ENCODE measurements at places on chromosomes 1 and 21. TPM values are rescaled to one million over a fixed set of nuclear protein-coding genes. Genes with fewer than 3 reads are reported as not detected.

NAV1 gene
- 2.2 TPM for total RNA-seq

ERVH48-1 gene
- total RNA-seq: 0.59 TPM

CFHR1 gene
- total RNA-seq: not detected

TRIM58 gene
- total RNA-seq: 0.61 TPM

AGPAT3 gene
- 124 TPM for total RNA-seq

C8B gene
- total RNA-seq: not detected

BMP8B gene
- 0.12 TPM for total RNA-seq

IQGAP3 gene
- 11.6 TPM for total RNA-seq

SLC16A1 gene
- total RNA-seq: 48.8 TPM

SYT6 gene
- total RNA-seq: not detected

MAN1C1 gene
- 9.4 TPM for total RNA-seq

DSCAM gene
- not detected for total RNA-seq

SLC39A1 gene
- total RNA-seq: 65.1 TPM

B3GALT2 gene
- total RNA-seq: 2.9 TPM

ZYG11A gene
- 0.17 TPM for total RNA-seq

GUCA2B gene
- not detected for total RNA-seq

AMY1B gene
- total RNA-seq: not detected

All from T-helper 1 cell treated with Interleukin-12 subunit alpha and Interleukin-12 subunit beta and Interleukin-4 antibody, amounts not matched to agents 30 ng/mL and 1 ng/mL, for 36 hours (primary cell).